ENCODE measurements at places on chromosomes 12 and 14. TPM values are rescaled to one million over a fixed set of nuclear protein-coding genes. Genes with fewer than 3 reads are reported as not detected.

RFX4 gene
- not detected for total RNA-seq

AP1G2 gene
- total RNA-seq: 118 TPM

ACTN1 gene
- total RNA-seq: 177 TPM

SLC6A13 gene
- total RNA-seq: 0.64 TPM

SCFD1 gene
- 57.8 TPM for total RNA-seq

FAM186B gene
- 0.14 TPM for total RNA-seq

KIF26A gene
- total RNA-seq: 0.89 TPM

GRCh38 chr12:76260390-76260748, 87.8 kb downstream of the BBS10 start:
- DNase-seq: no peak

GRCh38 chr12:24901576-24902461, 47.1 kb downstream of the BCAT1 start:
- peak; percentile 26 for DNase-seq

DNA sequence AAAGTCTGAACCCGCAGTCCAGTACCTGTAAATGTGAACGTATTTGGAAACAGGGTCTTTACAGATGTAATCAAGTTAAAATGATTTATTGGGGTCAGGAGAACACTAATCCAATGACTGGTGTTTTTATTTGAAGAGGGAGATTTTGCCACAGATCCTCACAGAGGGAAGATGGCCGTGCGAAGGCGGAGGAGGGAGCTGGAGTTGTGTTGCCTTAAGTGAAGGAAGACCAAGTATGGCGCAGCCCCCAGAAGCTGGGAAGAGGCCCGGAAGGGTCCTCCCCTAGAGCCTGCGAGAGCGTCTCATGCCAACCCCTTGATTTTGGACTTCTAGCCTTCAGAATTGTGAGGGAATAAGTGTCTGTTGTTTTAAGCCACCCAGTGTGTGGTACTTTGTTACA, 102.8 kb upstream of the NUDT4 start:
- DNase-seq: no peak

GRCh38 chr12:27964123-27964522, 8.4 kb downstream of the PTHLH start:
- no peak for DNase-seq

GRCh38 chr12:69886109-69886508, 61.1 kb downstream of the MYRFL start:
- DNase-seq: no peak

DNA sequence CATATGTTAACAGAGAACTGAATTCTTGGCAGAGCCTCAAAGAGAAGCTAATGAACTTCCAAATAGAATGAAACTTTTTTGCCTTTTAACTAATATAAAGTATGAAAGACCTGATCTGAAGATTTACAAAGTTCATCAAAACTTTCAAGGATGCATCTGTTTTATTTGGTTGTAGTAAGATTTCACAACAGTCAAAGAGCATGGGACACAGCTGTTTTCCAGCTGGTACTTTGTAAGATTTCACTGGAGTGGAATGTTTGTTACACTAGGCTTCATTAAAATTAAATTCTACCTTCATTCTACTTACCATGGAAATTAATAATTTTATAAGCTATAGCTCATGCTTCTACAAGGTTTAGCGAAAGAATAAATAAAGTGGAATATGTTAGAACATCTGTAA, 351.2 kb downstream of the SLC6A15 start:
- no peak for DNase-seq

DNA sequence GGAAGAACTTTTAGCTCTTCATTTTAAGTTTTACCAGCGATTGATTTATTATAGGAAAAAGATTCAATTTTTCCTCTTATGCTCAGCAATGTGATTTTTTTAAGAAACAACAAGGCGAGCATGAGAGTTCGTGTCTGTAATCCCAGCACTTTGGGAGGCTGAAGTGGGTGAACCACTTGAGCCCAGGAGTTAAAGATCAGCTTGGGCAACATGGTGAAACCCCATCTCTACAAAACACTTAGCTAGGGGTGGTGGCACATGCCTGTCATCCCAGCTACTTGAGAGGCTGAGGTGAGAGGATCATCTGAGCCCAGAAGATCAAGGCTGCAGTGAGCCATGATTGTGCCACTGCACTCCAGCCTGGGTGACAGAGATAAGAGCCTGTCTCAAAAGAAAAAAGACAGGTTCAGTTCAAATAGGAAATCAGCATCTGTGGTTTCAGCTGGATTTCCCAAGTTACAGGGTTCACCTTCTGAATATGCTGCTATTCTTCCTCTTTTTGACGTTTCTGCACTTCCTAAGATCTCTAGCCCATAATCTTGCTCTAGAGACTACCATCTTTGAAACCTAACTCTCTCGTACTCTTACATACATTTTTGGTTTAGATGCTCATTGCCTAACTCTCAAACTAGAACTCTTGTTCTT, 274.7 kb downstream of the SEC23A start:
- DNase-seq: no peak

DNA sequence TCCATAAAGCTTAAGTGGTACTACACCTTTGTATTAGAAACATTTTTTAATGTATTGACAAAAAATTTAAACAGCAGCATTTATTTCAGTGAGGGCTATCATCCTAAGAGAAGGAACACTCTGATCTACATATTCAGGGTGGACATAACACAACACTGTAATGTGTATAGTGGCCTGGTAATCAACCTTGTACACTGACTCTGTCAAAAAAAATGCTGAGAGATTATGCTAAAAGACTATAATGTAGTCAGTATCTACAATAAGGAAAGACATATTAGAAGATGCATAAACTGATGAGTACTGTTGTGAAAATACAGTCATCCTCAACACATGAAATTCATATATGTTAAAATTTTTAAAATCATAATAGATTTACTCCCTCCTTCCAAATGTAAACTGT, 68.2 kb downstream of the C2CD5 start:
- no peak for DNase-seq

Data from activated naive CD8-positive, alpha-beta T cell treated with anti-CD3 and anti-CD28 coated beads for 36 hours (primary cell).